ENCODE measurements at places on chromosomes 1 and 21.

- DNase-seq = no peak
These were observed 14.4 kb upstream of the DEPDC1 start for GRCh38 chr1:68511254-68511653.

DNA sequence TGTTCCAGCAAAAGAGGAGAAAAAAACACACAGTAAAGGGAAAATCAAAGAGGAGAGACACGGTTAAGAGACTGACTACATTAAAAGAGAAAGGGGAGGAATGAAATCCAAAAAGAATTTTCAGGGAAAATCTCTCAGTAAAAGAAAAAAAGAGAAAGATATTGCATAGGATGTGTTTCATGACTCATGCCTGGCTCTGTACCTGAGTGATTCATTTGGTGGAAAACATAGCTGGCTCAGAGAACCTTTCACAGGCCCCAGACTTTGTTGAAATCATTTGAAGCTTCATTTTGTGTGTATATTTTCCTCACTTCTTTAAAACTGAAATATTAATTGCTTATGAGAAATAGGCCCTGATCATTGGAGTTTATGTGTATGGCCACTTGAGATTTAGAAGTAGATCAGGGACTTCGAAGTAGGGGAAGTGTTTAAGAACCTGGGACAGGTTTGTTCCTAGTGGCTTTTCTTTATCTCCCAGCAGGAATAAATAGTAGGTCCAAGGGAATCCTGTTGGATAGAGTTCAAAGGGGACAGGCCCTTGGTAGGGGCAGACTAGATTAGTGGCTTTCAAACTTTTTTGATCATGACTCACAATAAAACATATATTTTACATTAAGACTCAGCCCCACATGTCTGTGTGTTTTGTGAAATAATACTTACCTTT, 239.1 kb upstream of the SGIP1 start:
- DNase-seq = no peak

DNA sequence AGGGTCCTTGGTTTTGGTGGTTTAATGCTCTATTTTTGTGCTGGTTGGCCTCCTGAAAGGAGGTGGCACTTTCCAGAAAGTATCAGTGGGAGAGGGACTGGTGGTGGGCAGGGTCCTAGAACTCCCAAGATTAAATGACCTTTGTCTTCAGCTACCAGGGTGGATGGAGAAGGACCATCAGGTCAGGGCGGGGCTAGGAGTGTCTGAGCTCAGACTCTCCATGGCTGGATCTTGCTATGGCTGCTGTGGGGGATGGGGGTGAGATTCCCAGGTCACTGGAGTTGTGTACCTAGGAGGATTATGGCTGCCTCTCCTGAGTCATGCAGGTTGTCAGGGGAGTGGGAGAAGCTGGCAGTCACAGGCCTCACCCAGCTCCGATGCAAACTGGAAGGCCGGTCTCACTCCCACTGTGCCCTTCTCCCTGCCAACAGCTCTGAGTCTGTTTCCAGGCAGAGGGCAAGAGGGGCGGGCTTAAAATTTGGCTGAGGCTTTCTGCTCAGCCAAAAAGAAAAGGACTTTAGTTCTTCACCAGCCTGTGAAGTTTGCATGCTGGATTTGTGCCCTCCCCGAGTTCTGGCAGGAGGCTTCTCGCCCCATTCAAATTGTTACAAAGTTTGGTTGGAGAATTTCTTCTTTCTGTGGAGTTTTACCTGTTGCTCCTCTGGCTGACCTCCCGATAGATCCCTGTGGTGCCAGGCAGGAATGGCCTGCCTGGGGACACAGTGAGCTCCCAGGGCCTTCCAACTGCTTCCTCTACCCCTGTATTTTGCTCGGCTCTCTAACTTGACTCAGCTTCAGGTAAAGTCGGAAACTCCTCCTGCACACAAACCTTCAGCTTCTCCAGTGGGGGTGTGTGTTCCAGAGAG, 13.1 kb upstream of the KYAT3 start:
- DNase-seq = no peak

DNA sequence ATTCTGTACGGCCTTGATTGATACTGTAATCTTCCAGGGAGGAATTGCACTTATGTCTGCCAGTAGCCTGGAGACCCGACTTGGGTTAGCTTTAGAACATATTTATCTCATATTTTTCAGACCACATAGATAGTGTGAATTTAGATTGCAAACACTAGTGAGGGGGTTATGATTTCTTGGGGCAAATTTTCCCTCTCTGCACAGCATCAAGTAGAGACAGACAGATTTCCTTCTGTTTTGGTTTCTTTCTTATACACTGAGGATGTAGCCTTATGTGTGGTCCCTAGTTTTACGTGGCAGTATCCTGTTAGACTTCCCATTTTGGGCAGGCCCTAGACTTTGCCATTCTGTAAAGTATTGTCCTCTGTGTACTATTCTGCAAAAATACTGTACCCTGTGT, 29.0 kb downstream of the SOAT1 start:
- no peak for DNase-seq

- DNase-seq = peak; percentile 97
These were observed 233.3 kb upstream of the COA6 start for GRCh38 chr1:234139966-234140365.

GRCh38 chr21:44390886-44391285, 37.5 kb downstream of the TRPM2 start:
- no peak for DNase-seq

GRCh38 chr1:97424209-97424608, 496.6 kb downstream of the DPYD start:
- DNase-seq = no peak

DNA sequence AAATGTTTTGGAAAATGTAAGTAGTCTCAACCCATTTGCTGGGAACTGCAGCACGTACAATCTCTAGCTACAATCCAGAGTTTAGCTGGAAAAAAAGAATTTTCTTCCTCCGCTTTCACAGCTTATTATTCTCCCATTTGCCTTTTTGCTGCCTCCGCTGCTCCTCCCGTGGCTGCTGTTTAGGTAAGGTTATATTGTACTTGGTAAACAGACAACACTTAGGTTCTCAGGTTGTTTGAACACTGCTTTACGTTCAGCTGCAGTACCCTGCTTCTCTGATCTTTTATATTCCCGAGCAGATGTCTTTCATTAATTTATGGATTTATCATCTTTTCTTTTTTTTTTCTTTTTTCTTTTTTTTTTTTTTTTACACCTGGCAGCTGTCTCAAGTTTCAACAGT, 14.3 kb downstream of the PROX1 start:
- DNase-seq = no peak

GRCh38 chr1:226684026-226684425, 55.1 kb downstream of the ITPKB start:
- DNase-seq = no peak

GRCh38 chr1:37438037-37438868, 36.1 kb upstream of the ZC3H12A start:
- no peak for DNase-seq

DNA sequence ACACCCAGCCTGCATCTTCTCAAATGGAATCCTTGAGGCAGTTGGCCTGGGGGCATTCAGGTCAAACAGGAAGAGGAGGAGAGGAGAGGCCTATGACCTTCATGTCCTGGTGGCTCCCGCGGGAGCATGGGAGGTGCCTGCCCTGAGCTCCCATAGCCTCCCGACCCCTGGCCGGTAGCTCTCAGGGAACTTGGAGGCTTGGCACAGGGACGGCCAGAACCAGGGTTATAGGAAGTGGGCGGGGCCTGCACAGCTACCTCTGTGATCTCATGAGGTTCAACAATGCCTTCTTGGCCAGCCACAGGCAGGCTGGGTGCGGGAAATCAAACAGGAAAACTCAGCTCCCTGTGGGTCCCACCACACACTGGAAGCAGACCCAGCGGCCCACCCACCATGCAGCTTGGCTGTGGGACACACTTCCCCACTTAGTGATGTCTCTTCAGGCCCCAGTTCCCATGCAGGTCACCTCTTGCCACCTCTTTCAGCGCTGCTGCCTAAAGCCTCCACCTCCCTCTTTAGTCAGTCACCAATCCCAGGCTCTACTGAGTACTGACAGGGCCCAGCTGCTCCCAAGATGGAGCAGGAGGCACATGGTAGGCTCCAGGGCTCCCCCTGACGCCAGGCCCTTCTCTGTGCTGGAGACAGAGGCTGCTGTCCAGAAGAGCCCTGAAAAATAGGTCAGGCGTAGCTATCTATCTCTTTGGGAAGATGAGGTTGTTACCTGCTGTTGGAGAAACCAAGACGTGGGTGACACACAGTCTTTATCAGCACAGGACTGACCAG, at the start of gene SLFNL1:
SLFNL1 (minus strand) TSS at position 200 of the 783 bp plus-strand sequence. CDS start 1,065 bp downstream, outside the sequence.
- DNase-seq = no peak

DNA sequence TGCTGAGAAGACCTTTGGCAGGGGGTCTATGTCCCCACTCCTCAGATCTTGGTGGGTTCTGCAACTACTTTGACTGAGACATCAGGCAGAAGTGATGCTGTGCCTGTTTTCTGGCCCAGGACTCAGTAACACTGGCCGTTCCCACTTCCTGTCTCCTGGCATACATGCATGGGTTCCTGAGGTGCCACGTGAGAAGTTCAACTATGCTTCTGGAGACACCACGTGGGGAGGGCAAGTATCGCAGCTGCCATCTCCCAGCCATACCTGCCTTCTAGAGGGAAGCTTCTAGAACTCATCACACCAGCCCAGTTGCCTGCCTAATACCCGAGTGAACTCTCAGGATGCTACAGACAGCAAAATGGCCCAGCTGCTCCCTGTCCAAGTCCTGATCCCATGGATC, 65.8 kb downstream of the TRABD2B start:
- no peak for DNase-seq

DNA sequence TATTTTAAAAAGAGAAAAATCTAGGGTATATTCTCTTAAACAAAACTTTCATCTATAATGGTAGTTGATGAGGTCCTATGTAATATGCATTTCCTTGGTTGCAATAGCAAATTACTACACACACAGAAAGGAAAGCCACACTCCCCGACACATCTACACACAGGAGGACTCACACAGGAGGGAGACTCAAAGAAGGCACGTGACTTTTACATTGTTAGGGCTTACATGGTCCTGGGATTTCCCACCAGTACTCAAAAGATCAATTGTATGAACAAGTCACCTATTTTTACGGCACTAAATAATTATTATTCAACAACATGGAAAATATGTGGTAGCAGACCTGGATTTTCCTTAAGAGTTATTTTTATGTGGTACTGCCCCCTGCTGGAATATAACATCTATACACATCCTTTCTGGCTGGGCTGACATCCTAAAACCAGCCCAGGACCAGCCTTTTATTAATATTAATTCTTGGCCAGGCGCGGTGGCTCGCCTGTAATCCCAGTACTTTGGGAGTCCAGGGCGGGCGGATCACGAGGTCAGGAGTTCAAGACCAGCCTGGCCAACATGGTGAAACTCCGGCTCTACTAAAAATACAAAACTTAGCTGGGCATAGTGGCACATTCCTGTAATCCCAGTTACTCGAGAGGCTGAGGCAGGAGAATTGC, 33.9 kb upstream of the LGALS8 start:
- DNase-seq = peak; percentile 10

DNA sequence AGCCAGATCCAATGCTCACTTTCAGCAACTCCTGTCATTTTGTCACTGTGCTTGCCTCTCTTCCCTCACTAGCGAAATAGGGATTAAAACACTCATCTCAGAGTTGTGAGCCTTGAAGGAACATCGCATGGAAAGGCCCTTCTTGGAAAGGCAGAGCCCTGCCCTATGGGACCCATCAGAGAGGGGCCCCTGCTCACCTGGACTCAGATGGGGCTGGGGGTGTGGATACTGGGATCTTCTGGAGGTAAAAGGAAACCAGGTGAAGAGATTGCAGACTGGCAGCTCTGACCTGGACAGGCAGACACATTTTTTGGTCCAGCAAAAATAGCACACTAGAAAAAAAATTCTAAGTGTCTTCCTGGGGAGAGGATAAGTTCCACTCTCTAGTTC, 54.2 kb upstream of the EPS8L3 start:
- no peak for DNase-seq

- DNase-seq = no peak
These were observed 24.5 kb downstream of the SIM2 start for GRCh38 chr21:36723371-36723881.

DNA sequence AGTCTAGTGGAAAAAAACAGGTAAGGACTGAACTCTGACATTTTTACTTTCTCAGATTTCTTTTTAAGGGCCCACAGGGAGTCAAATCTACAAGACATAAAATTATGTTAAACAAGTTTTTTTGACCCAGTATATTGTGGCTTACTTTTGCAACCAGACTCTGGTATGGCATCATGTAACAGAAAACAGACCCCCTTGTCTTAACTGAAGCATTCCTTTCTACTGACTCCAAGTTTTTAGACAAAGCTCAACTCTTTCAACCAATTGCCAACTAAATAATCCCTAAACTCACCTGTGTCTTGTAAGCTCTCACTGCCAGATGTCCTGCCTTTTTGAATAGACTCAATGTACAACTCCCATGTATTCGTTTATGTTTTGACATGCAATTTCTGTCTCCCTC, 64.3 kb downstream of the FASLG start:
- DNase-seq = no peak

DNA sequence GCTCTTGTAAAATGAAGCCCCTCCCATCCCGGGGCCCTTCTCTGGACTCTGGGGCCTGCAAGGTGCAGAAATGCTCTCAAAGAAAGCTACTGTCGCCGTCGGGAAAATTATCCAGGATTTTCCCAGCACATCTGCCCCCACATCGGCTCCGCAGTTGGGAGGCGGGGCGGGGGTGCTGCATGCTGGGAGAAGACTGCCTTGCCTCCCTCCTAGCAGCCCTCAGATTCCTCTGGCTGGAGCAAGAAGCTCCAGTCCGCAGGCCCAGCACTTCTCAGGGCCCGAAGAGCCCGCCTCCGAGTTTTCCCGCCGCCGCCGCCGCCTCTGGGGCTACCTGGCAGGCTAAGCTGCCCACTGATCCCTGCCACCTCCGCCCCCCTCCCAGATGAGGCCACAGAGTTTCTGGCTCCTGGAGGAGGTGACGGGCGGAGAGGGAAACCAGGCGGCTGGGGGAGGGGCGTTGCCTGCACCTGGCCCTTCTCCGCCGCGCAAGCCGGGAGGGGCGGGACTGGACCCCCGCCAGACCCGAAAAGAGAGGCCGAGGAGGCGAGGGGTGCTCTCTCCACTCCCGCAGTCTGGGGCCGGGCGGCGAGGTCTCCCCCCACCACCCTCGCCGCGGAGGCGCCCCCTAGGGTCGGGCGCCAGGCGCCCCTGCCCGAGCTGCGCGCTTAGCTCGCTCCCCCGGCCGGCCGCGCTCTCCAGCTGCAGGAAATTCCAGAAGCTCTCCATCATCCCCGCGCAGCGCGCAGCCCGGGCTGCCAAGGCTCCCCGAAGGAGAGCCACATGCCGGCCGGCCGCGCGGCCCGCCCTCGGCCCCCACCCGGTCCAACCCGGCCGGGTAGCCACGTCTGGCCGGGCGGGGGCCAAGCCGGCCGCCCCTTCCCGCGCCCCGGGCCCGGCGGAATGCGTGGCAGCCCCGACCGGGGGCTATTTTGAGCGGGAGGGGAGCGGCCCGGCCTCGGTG, 28.8 kb downstream of the AHDC1 start:
- DNase-seq = no peak

GRCh38 chr1:115336741-115337140, 1.3 kb downstream of the NGF start:
- no peak for DNase-seq

DNA sequence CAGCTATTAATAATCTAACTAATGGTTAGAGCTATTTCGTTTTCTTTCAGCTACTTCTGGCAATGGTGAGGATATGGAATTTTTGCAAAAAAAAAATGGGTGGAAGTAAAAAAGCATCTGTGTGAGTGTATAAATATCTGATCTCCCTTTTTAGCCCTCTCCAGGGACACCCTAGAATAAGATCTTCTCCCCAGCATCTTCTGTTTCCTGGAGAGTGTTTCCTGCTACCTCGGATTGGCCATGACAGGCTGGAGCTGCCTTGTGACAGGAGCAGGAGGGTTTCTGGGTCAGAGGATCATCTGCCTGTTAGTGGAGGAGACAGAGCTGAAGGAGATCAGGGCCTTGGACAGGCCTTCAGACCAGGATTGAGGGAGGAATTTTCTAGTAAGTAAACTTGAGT, 23.8 kb downstream of the HSD3B2 start:
- no peak for DNase-seq
